ENCODE measurements at places on chromosomes 12 and 14.

DNA sequence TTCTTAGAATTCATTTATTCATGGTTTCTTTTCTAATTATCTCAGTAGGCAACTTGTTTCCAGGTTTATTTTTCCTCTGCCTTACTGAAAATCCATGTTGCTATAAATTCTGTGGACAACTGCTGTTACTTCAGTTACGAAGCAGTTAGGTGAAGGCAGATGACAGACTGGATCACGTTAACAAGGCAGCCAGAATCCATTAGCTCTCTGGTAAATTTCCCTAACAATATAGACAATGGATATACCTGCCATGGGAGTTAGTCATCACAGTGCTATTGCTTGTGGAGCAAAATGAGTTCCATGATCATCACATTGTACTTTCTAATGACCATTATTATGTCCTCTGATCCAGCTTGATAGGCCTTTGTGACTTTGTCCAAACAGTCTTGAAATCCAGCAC, 291.5 kb downstream of the NELL2 start:
- DNase-seq = no peak

DNA sequence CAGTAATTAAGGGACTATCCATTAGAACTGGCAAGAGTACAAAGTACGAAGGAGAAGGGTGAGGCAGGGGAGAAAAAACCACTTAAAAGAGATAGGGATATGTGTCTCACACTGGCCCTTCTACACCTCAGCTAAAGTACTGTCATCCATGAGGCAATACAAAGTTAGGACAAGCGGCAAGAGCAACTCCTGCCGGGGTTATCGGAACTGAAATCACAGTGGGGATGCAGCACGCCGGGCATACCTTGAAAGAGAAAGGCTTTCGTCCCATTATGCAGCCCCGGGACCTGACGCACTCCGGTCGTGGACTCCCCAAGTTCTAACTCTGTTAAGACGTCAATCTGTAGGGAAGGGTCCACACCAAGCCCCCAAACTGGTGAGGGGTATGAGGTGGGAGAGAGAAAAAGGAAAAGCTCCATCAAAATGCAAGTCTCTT, 1.1 kb downstream of the NELL2 start:
- DNase-seq = peak; percentile 21

DNA sequence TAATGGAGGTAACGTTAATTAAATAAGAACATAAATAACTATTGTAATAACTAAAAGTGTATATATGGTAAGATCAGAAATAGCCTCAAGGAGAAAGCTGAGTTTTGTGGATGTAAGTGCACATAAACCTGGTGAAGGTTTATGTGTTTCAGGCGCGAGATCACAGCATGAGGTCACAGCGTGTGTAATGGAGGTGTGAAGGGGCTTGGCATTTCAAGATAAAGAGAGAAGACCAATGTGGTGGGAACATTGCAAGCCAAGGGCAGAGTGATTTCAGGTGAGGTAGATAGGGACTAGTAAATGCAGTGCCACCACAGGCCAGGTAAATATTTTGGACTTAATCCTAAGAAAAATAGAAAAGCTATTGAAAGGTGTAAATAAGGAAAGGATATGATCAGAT, 21.7 kb upstream of the KICS2 start:
- DNase-seq = no peak

DNA sequence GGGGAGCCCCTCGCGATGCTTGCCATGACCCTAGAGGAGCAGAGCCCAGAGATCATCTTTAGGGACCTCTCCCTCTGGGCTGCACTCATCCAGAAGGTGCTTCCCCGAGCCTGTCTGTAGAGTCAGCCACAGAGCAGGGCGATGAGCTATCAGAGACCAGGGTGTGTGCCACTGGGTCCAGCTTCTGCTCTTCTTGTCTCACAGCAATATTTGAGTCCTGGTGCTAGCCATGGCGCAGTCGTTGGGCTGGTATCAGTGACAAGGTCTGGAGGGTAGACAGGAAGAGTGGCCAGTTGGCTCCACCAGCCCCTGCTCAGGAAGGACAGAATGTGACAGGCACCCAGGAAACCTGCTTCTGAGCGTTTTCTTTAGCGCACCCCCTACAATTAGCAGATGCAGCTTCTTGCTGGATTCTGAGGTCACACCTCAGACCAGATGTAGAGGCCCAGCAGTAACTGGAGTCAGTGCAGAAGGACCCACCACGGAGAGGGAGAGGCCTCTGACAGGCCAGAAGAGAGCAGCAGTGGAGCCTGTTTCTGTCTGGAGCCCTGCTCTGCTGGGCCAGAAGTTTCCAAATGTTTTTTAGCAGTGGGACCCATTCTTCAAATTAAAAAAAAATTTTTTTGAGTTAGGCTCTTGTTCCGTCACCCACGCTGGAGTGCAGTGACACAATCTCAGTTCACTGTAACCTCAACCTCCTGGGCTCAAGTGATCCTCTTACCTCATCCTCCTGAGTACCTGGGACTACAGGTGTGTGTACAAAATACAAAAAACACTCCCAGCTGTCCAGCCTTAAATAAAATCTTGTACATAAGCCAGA, 23.7 kb downstream of the ANKRD9 start:
- no peak for DNase-seq

DNA sequence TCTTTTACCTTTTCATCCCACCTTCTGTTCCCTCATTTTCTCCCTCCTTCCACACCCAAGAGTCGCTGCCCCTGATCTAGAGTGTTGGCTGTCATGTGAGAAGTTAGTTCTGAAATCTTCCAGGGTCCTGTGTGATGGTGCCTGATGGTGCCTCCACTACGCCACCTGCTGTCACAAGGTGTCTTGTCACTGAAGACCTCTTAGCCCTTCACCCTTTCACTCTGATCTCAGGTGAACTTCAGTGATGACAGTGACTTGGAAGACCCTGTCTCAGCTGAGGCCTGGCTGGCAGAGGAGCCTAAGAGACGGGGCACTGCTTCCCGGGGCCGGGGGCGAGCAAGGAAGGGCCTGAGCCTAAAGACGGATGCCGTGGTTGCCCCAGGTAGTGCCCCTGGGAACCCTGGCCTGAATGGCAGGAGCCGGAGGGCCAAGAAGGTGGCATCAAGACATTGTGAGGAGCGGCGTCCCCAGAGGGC, 7.6 kb upstream of the PFDN5 start:
- peak; percentile 68 for DNase-seq

DNA sequence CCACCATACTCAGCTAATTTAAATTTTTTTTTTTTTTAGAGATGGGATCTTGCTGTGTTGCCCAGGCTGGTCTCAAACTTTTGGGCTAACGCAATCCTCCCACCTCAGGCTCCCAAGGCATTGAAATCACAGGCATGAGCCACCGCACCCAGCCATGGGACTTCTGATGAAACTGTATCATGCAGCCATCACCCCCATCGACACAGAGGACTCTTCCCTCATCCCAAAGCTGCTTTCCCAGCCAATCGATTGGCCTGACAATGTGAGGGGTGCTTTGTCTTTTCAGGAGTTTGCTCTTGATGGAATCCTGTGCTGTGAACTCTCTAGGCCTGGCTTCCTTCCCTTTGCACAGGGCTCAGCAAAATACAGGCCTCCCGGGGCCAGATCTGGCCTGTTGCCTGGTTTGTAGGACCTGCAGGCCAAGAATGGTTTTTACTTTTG, 59.6 kb upstream of the NCOR2 start:
- DNase-seq = no peak

DNA sequence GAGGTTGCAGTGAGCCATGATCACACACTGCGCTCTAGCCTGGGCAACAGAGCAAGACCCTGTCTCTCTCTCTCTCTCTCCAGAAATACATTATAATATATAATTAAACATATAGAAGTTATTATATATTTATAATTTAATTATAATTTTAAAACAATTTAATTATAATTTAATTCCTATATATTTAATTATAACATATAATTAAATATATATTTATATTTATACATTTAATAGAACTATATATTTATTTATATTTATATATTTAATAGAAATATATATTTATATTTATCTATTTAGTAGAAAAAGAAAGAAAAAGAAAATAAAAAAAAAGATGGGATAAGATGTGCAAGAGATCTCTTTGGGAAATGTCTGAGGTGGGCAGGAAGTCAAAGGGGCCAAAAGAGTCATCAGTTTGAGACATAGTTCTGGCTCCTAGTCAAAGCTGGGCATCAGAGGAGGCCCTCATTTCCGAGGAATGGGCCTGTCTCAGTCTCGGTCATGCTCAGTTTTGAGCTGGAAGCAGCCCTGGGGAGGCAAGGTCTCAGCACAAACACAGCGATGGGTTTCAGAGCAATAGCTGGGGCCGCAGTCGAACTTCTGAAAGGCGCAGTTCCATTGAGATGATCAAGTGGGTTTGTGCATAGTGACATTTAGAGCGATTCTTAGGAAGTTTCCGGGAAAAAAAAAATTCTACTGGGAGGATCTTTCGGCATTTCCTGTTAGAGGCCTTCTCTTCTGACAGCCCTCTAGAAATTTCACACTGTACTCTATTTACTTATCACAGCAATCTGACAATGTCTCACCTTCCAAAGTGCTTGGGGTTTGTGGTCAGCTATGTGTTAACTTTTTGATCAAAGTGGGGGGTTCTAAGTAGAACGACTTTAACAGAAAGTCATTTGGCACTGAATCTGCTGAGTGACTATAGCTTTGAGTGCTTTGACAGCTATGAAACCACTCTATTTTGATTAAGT, 58.7 kb upstream of the GZMB start:
- peak; percentile 91 for DNase-seq

DNA sequence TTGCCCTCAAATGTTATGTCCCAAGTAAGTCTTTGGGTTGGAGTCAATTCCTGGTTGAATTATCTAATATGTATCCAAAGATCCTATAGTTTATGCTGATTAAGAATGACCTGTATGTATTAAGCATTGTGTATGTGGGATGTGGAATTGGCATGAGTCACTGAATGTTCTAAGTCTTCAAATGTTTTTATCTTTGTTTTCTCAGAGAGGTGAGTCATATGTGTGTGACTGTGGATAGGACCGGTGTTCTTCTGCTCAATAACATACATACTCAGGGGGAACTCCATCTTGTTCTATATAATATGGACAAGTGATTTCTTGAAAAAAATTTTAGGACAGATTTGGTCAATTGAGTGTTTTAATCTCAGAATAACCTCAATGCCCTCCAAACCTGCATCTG, 57.9 kb downstream of the NAV3 start:
- no peak for DNase-seq

GRCh38 chr12:77734214-77734883, 96.3 kb upstream of the NAV3 start:
- no peak for DNase-seq

DNA sequence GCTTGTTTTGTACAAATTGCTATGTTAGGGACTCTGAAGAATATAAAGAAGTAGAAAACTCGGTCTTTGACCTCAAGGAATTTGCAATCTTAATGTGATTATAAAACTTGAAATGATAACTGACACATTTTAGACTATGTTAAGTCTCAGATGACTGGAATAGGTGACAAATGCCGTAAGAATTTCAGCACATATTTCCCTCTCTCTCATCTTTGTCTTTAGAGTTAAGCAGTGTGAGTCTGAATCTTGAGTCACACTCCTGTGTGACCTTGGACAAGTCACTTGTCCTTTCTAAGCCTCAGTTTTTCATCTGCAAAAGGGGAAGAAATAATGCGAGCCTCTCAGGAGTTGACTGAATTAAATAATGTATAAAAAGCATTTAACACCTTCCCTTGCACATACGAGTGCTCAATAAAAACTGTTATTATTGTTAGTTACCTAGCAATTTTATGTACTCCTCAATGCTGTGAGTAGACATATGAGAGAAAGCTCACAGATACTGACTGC, 103.7 kb downstream of the DYRK2 start:
- DNase-seq = no peak

DNA sequence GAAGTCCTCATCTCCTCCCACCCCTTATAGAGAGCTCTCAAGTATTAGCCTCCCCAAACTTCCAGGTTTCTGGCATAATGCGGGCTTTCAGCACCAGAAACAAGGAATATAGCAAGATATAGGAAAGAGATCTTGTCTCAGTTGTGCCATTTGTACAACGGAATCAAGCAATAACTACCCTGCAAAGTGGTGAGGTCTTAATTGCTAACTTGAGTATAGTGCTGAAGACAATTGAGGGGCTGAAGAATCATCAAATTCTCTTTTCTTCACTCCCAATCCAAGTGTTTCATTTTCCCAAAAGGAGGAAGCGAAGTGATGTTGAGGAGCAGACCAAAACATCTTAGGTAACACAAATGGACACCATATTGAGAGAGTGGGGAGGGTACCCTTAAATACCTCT, 26.8 kb upstream of the ANP32D start:
- no peak for DNase-seq

GRCh38 chr12:105823810-105824209, 314.9 kb downstream of the NUAK1 start:
- no peak for DNase-seq

GRCh38 chr14:77302926-77303325, 17.8 kb downstream of the POMT2 start:
- peak; percentile 95 for DNase-seq

DNA sequence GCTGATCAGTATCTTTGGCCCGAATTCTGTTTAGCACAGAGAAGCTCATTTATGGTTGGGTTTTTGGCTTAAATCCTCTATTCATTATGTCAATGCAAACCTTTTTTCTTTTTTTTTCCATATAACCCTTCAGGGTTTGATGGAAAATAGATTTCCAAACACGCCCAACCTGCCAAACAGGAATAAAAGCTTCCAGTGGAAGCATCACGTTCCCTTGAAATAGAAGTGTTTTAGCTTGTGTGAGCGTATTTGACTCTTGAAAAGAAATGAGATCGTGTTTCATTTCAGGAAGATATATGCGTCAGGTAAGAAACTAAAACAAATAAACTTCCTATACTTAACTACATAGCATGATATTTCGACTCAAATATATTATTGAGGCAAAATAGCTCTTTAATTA, at the start of gene PIK3C2G:
TSS of gene PIK3C2G (plus strand) at position 246 of the 400 bp plus-strand sequence. CDS start 20,564 bp downstream, outside the sequence.
- DNase-seq = no peak

DNA sequence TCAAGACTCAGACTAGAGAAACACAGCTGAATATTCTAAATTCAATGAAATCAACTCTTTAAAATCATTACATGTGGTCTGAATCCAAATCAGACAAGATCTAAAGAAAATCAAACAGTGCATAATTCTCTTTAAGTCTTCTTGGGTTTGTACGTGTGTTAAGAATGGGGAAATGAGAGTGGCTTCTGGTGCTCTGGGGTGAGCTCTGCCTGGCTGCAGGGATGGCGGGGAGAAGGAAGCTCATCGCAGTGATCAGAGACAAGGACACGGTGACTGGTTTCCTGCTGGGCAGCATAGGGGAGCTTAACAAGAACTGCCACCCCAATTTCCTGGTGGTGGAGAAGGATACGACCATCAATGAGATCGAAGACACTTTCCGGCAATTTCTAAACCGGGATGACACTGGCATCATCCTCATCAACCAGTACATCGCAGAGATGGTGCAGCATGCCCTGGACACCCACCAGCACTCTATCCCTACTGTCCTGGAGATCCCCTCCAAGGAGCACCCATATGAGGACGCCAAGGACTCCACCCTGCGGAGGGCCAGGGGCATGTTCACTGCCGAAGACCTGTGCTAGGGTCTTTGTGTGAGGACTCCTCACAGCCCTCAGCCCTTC, 20.9 kb downstream of the SENP1 start:
- no peak for DNase-seq

DNA sequence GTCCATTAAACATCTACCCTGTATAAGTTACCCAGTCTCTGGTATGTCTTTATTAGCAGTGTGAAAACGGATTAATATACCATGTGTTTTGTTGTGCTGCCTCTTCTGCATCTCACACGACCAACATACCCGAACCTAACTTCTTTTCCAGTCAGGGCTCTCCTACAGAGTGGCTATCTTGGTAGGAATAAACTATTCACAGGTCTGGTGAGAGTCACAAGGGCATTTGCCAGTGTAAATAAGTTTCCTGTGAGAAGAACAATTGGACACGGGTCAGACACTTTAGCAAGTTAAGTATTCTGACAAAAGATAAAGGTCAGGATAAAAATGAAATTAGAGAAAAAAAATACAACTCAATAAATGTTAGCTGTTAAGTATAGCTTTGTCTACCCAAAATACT, 60.9 kb downstream of the MYF5 start:
- no peak for DNase-seq
